Activated T-helper 1 cell treated with Interleukin-2 at 50 U/mL for 16 hours (primary cell): ENCODE measurements at places on chromosomes 2 and 18.

GRCh38 chr18:21215490-21215889 lies 26.5 kb upstream of the GREB1L start:
- no peak for DNase-seq

DNA sequence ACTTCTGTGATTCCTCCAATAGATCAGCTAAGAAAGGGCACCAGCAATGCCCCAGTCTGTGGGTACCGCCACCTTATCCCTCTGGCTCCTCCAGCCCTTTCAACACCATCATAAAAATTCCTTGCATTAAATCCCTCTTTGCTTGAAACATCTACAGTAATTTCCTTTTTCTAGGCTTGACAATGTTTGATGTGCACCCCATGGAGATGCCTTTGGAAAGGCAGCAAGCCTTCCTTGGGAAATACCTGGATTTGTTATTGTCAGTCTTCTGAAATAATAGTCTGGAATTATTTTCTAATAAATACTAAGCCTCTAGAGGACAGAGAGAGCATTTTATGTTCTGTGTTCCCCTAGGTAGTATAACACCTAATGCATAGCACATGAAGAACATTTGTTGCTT lies 46.1 kb downstream of the NCKAP5 start:
- no peak for DNase-seq

GRCh38 chr2:191115391-191115790 lies 35.4 kb downstream of the STAT4 start:
- DNase-seq: peak; percentile 23

- no peak for DNase-seq
These were observed 188.1 kb downstream of the LAMA1 start for GRCh38 chr18:6929370-6930102.

GRCh38 chr2:224142397-224143312 lies 103.6 kb upstream of the SERPINE2 start:
- DNase-seq: no peak

- DNase-seq: no peak
These were observed 3.6 kb upstream of the G6PC2 start for GRCh38 chr2:168897449-168897848.

GRCh38 chr2:155662224-155662623 lies 670.3 kb downstream of the NR4A2 start:
- no peak for DNase-seq

- DNase-seq: no peak
These were observed 37.4 kb downstream of the EPAS1 start for GRCh38 chr2:46334389-46335271.

- no peak for DNase-seq
These were observed 833.8 kb downstream of the TRIB2 start for GRCh38 chr2:13550285-13551231.

DNA sequence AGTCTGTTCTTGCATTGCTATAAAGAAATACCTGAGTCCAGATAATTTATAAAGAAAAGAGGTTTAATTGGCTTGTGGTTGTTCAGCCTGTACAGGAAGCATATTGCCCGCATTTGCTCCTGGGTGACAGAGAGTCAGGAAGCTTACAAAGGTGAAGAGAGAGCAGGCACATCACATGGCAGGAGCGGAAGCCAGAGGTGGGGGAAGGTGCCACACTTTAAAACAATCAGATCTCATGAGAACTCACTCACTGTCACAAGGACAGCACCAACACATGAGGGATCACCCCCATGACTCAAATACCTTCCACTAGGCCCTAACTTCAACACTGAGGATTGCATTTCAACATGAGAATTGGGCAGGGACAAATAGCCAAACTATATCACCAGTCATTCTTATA lies 124.8 kb upstream of the COL5A2 start:
- DNase-seq: peak; percentile 20

DNA sequence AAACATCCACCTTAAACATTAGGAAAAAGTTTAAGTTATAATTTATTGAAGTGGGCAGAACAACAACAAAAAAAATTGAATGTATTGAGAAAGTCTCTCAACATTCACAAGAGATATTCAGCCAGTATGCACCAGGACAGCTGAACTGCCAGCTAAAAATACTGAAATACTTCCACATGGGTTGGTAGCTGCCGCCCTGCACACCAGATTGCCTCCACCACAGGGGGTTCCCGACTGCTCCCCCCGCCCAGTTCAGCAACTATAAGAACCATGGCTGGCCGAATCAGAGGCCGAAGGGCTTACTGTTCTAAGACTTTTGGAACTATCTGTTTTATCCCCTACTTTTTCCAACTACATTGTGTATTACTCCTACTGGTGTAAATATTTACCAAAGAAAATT lies 150.0 kb upstream of the LRP1B start:
- no peak for DNase-seq
